ENCODE measurements at places on chromosomes 11 and 22. TPM values are rescaled to one million over a fixed set of nuclear protein-coding genes. Genes with fewer than 3 reads are reported as not detected.

GRCh38 chr22:48845356-48845936, 982.2 kb downstream of the BRD1 start:
- H3K4me3 ChIP-seq, result no peak overlapping the region
- no peak for DNase-seq
- no peak overlapping the region for H3K27ac ChIP-seq
- no peaks in the 10 kb centered on the region for H3K36me3 ChIP-seq

SLC22A9 gene
- total RNA-seq, result not detected

ACR gene
- not detected for total RNA-seq

DNA sequence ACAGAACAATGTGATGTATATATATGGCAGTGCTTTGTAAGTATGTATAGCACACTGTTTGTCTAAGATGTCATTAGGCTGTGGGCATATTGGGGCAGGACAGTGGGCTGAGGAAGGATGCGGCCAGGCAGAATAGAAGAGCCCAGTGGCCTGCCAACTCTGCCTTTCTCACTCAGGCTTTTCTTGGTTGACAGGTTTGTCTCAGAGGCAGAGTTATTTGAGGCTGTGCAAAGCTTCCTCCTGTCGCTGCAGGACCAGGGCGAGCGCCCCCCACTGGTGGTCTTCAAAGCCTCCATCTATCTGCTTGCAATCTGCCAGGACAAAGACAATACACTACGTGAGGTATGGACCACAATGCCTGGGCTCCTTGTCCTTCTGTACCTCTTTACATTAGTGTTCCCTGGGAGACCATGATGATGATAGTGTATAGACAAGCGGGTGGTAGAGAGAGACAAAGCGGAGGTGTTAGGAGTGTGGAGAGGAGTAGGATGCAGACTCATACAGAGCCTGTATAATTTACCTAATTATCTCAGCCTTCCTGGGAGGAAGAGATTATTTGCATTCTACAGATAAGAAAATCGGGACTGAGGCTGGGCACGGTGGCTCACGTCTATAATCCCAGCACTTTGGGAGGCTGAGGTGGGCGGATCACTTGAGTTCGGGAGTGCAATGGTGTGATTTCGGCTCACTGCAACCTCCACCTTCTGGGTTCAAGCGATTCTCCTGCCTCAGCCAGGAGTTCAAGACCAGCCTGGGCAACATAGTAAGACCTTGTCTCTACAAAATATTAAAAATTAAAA, 37.3 kb upstream of the CCDC134 start:
- no peaks in the 10 kb centered on the region for H3K4me1 ChIP-seq
- no peak for DNase-seq
- H3K4me3 ChIP-seq, result no peak overlapping the region
- H3K27me3 ChIP-seq, result no peaks in the 10 kb centered on the region
- no peak overlapping the region for H3K27ac ChIP-seq

GRCh38 chr11:68296344-68297051, 15.9 kb upstream of the LRP5 start:
- H3K27me3 ChIP-seq, result no peaks in the 10 kb centered on the region
- H3K27ac ChIP-seq, result no peak overlapping the region
- no peak for DNase-seq
- no peaks in the 10 kb centered on the region for H3K36me3 ChIP-seq

GRCh38 chr11:77316733-77317342, 15.4 kb upstream of the GDPD4 start:
- H3K27me3 ChIP-seq, result no peaks in the 10 kb centered on the region
- no peaks in the 10 kb centered on the region for H3K36me3 ChIP-seq
- no peak overlapping the region for H3K27ac ChIP-seq
- H3K4me1 ChIP-seq, result no peaks in the 10 kb centered on the region
- no peak for DNase-seq

GRCh38 chr22:26825960-26826935, 168.9 kb downstream of the MIAT start:
- H3K4me1 ChIP-seq, result no peaks in the 10 kb centered on the region
- H3K4me3 ChIP-seq, result no peak overlapping the region
- H3K27me3 ChIP-seq, result no peaks in the 10 kb centered on the region
- no peaks in the 10 kb centered on the region for H3K36me3 ChIP-seq
- H3K27ac ChIP-seq, result no peak overlapping the region

GRCh38 chr11:959608-960007, 33.9 kb downstream of the AP2A2 start:
- no peak overlapping the region for H3K4me3 ChIP-seq
- H3K36me3 ChIP-seq, result peaks cover 7% of the 10 kb centered on the region
- DNase-seq, result no peak
- H3K27me3 ChIP-seq, result no peaks in the 10 kb centered on the region

CD82 gene
- 388 TPM for total RNA-seq

KCNK7 gene
- 0.59 TPM for total RNA-seq

RTN4R gene
- 2.7 TPM for total RNA-seq

DNA sequence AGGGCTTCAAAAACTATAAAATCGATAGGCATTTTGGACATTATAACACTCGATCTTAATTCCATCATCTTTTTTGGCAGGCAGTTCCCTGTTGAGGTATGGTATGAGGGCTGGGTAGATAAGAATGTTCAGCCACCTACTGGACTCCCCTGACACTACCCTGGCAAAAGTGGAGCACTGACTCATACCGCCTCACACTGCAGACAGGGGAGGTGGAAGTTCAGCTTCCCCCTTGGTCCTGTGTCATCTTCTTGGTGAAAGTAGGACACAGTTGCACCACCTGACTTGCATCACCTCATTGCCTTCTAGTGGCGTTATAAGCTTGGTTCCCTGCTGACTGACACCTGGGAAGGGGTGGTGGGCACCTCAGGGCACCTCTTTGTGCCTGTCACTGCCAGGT, 30.4 kb downstream of the PAAF1 start:
- no peak overlapping the region for H3K27ac ChIP-seq
- no peaks in the 10 kb centered on the region for H3K4me1 ChIP-seq
- DNase-seq, result peak; percentile 14
- no peaks in the 10 kb centered on the region for H3K27me3 ChIP-seq

DNA sequence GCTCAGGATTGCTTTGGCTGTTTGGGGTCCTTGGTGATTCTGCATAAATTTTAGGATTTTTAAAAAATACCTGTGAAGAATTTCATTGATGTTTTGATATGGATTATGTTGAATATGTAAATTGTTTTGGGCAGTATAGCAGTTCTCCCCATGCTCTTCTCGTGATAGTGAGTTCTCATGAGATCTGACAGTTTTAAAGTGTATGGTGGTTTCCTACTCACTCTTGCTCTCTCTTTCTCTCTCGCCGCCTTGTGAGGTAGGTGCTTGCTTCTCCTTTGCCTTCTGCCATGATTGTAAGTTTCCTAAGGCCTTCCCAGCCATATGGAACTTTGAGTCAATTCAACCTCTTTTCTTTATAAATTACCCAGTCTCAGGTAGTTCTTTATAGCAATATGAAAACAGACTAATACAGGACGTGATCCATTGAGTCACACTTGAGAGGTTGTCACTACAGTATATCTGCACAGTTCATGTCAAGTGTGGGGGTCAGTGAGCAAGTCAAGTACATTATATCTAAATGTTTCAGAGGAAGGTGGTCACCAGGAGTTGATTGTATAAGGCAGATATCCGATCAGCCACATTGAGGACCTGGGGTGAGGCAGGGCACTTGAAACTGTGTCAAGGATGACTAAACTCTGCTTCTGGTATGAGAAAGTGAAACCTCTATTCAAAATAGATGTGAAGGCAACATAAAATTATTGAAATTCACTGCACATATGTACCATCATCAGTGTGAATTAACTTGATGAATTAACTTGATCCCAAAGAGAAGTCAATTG, 70.7 kb upstream of the CCDC179 start:
- H3K27ac ChIP-seq, result no peak overlapping the region
- no peaks in the 10 kb centered on the region for H3K27me3 ChIP-seq
- no peaks in the 10 kb centered on the region for H3K36me3 ChIP-seq
- no peaks in the 10 kb centered on the region for H3K4me1 ChIP-seq
- no peak overlapping the region for H3K4me3 ChIP-seq

TSPAN32 gene
- 7.4 TPM for total RNA-seq

- no peaks in the 10 kb centered on the region for H3K27me3 ChIP-seq
- no peak overlapping the region for H3K4me3 ChIP-seq
- no peak overlapping the region for H3K27ac ChIP-seq
- H3K36me3 ChIP-seq, result no peaks in the 10 kb centered on the region
Observed at GRCh38 chr22:27730641-27731433, 70.7 kb downstream of the MN1 start.

MFNG gene
- 171 TPM for total RNA-seq

GRCh38 chr11:41795004-41795403, 335.6 kb upstream of the LRRC4C start:
- H3K4me1 ChIP-seq, result no peaks in the 10 kb centered on the region
- no peak overlapping the region for H3K27ac ChIP-seq
- H3K27me3 ChIP-seq, result no peaks in the 10 kb centered on the region
- H3K4me3 ChIP-seq, result no peak overlapping the region
- no peak for DNase-seq
